ENCODE measurements at places on chromosomes 6 and 20.

DNA sequence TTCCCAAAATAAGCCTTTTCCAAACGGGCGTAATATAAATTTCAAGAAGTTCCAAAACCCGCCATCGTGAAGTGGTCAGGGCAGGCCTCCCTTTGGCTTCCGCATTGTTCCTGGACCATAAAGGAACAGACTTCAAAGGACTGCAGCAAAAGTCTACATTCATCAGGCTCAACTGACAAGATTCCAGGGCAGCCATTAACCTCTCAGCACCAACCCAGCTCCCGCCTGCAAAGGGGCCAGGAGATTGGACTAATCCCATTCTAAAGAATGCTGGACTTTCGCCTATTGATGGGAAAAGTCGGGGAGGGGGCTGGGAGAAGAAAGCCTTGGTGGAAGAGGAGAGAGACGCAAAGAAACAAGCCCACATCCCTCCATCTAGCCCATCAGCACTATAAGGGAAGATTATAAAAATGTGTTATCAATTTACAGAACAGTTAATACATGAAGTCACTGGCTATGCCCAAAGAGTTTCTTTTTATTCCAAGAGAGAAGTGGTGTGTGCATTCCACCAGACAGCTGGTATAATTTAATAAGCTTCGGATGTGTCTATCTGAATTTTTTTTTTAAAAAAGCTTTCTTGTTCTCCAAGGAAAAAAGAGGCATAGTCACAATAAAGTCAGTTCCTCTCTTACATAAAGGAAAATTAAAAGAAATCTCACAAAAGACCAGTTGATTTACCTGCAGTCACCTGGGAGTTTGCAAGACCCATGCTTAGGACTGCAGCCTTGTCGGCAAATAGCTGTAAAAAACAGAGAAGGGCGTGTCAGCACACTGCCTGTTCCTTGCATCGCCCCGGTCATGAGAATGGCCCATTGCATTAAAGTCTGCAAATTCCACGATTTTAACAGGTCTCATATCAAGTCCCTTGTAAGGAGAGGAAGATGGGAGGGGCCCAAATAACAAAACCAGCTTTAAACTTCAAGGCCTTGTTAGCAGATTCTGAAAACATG is 17.8 kb downstream of the JAG1 start:
- no peak for DNase-seq
- H3K4me3 ChIP-seq = no peak overlapping the region

DNA sequence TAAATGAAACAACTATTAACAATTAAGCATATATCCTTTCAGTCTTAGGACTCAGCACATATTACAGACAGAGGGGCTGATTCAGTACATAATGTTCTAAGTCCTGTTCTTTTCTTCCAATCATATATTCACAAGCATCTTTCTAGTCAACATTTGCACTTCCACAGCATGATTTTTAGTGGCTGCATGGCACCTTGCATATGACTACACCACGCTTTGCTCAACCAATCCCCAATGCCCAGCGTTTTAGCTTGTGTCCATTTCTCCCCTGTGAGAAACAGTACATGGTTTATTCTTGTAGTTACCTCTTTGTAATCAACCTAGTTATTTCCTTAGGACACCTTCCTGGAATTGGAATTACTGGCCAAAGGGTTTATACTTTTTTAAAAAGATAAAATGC is 33.2 kb downstream of the AAR2 start:
- peaks cover 5% of the 10 kb centered on the region for H3K27me3 ChIP-seq
- DNase-seq = no peak
- H3K4me1 ChIP-seq = no peaks in the 10 kb centered on the region
- no peak overlapping the region for H3K27ac ChIP-seq
- no peaks in the 10 kb centered on the region for H3K36me3 ChIP-seq

DNA sequence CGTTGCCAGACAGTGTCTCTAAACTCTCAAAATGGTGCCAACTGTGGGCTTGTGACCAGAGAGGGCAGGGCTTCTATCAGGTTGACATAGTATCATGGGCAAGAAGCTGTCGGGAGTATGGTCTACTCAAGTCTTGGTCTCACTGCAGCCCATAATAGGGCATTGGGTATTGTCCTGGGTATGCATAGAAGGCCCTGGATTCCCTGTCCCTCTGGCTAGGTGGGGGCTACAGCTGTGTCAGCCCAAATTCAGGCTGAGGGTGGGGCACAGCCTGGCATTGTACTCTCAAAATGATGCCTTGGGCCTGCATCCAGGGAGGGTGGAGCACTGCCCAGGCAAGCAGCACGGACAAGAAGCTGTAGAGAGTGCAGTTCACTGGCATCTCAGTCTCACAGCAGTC is 408.8 kb upstream of the MAN1A1 start:
- no peak for DNase-seq
- H3K27me3 ChIP-seq = peaks cover 7% of the 10 kb centered on the region
- no peak overlapping the region for H3K4me3 ChIP-seq
- no peaks in the 10 kb centered on the region for H3K4me1 ChIP-seq
- H3K36me3 ChIP-seq = no peaks in the 10 kb centered on the region

DNA sequence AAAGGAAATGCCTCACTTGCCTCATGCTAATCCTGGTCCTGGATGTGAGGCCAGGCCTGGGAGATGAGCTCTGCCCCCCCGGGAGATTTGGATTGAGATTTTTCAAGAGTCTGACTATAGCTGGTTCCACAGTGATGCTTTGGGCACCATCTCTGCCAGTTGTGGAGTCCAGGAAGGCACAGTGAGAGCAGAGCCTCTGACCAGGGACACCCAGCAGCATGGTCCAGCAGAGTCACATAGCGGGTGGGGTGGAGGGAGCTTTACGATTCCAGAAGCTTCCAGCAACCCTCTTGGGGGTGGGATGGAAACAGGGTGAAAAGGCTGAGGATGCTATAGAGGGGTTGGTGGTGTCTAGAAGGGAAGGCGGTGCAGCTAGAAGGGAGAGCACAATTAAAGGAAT is 8.7 kb downstream of the SLC32A1 start:
- no peak for DNase-seq
- no peak overlapping the region for H3K27ac ChIP-seq
- no peak overlapping the region for H3K4me3 ChIP-seq
- peaks cover 23% of the 10 kb centered on the region for H3K4me1 ChIP-seq
- peaks cover 48% of the 10 kb centered on the region for H3K27me3 ChIP-seq

- H3K27me3 ChIP-seq = no peaks in the 10 kb centered on the region
- DNase-seq = no peak
- no peak overlapping the region for H3K27ac ChIP-seq
- no peak overlapping the region for H3K4me3 ChIP-seq
- H3K4me1 ChIP-seq = no peaks in the 10 kb centered on the region
Measured at GRCh38 chr6:101630941-101631340, 237.4 kb downstream of the GRIK2 start.

DNA sequence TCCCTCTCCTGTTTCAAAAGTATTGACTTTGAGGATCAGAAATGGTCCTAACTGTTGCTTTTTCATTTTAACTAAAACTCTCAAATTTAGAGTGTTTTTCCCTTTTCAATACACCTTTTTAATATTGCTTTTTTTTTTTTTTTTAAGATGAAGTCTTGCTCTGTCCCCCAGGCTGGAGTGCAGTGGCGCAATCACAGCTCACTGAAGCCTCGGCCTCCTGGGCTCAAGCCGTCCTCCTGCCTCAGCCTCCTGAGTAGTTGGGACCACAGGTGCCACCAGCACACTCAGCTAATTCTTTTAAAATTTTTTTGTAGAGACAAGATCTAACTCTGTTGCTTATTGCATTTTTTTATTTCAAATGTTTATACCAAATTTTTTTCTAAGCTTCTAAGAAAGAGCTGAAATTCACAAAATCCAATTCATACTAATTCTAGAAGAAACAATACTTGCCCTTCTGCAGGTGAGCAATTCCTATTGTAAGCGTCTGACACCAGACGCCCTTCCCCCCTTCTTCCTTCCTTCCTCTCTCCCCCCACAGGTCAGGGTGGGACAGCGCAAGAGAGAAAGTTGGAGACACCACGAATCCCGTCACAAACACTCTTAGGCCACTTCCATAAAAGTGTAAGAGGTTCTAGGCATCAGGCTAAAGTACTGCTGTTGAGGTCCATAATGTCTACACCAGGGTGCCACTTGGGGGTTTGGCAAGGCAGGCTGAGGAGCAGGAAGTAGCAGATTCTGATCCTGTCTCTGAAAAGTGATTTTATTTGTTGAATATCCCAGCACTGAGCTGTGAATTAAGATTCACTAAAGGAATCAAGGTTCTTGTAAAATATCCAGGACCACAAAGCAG is 12.8 kb downstream of the DLL1 start:
- no peak overlapping the region for H3K27ac ChIP-seq
- H3K4me3 ChIP-seq = no peak overlapping the region
- H3K4me1 ChIP-seq = peaks cover 12% of the 10 kb centered on the region
- peaks cover 6% of the 10 kb centered on the region for H3K27me3 ChIP-seq

DNA sequence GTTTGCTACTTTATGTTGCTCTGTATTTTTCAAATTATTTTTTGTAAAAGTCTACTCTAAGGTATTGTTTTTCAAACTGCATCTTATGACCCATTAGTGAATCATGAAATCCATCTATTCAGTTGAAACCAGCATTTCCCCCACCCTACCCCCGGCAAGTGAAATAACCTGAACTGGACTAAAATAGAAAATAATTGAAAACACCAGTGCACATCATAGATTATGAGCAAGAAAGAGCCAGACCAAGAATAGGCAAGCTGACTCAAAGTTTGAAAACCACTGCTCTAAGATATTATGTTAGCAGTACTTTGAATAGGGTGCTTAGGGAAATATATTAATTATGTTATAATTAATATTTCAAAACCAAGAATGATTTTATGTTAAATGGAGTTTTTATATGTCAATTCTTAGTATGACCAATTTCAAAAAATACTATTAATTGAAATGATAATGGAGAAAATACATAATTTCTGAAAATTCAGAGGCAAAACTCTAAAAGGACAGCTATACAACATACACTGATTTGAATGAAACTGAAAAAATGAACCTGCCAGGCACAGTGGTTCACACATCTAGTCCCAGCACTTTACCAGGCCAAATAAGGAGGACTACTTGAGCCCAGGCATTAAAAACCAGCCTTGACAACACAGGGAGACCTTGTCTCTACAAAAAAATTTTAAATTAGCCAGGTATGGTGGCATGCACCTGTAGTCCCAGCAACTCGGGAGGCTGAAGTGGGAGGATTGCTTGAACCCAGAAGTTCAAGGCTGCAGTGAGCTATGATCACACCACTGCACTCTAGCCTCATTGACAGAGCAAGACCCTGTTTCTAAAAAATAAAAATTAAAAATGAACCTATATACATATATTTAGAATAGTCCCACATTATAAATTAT is 112.0 kb downstream of the CDK19 start:
- H3K27ac ChIP-seq = no peak overlapping the region
- no peak for DNase-seq
- no peak overlapping the region for H3K4me3 ChIP-seq
- no peaks in the 10 kb centered on the region for H3K27me3 ChIP-seq

DNA sequence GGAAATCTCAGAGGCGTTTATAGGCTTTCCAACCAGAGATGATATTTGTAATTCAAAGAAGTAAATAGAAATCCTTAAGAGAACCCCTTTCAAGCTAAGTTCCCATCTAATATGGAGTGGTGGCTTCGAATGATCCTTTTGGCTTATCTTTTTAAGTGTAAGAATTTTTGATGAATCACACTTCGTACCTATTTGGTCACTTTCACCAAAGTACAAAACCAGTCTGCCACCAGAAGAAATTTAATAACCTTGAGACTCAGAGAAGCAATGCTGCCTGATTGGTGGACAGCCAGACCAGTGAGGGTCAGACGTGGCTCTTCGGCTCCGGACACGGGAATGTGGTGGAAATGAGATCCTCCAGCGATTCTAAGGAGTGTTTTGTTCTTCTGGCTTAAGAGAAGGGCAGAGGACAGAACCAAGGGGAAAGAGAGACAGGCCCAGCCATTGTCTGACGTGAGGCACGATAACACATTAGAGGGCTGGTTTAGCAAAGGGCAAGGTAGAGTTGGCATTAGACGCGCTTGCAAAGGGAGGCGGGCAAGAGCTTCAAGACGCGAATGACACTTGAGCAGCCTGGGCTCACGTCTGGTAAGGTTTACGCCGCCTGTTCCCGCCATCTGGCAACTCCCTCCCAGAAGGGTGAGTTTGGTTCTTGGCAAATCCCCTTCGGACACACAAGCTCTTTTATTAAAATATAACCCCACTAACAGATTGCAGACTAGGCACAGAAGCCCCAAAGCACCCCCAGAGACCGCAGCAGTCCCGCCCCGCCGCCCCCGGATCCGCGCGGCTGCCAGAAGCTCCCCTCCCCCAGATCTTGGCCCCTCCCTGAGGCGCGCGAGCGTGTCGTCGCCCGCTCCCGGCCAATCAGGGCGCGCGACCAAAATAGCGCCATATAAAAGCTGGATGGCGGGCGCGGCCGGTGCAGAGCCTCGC is 50.0 kb upstream of the EZR start:
- peak overlapping the region; percentile 74 for H3K4me3 ChIP-seq
- H3K36me3 ChIP-seq = no peaks in the 10 kb centered on the region
- H3K27ac ChIP-seq = peak overlapping the region; percentile 100
- DNase-seq = peak; percentile 98
- peaks cover 37% of the 10 kb centered on the region for H3K4me1 ChIP-seq

DNA sequence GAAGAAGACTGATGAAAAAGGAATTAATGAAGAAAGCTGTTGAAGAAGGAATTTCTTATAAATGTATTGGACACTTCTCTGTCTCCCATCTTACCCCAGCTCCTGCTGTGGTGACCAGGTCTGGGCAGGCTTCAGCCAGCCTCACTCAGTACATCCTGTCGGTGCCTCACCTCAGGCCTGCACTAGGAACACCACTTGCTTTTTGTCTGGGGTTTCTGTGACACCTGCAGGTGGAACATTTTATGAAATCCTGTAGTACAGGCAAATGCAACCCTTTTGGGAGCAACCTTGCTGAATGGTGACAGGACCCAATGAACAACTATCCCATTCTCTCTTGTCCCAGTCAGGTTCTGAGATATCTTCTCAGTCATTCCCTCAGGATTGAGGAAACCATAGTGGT is 129.7 kb downstream of the PRDM13 start:
- no peaks in the 10 kb centered on the region for H3K36me3 ChIP-seq
- DNase-seq = no peak
- H3K4me1 ChIP-seq = peaks cover 4% of the 10 kb centered on the region

DNA sequence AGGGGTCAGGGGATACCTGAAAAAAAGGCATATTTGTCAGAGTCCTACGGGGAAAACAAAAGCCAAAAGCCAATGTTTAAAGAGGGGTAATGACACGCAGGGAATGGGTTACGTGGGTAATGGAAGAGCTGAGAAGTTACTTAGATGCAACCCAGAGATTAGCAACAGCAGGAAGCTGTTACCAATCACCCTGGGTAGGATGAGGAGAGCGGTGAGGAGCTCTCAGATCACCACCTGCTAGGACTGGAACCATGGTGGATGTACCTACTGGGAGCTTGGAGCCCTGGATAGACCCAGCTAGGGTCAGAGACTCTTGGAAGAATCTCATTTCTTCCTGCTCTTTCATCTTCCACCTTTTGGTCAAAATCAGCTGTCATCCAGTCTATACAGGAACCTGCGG is 51.2 kb upstream of the RNF24 start:
- no peaks in the 10 kb centered on the region for H3K36me3 ChIP-seq
- H3K27ac ChIP-seq = no peak overlapping the region
- no peak for DNase-seq
- peaks cover 4% of the 10 kb centered on the region for H3K4me1 ChIP-seq

- DNase-seq = no peak
- H3K4me3 ChIP-seq = no peak overlapping the region
- H3K27ac ChIP-seq = no peak overlapping the region
- no peaks in the 10 kb centered on the region for H3K36me3 ChIP-seq
- H3K4me1 ChIP-seq = no peaks in the 10 kb centered on the region
Measured at GRCh38 chr6:24051942-24052589, 73.9 kb upstream of the NRSN1 start.
